ENCODE measurements at places on chromosomes 3 and 15.

DNA sequence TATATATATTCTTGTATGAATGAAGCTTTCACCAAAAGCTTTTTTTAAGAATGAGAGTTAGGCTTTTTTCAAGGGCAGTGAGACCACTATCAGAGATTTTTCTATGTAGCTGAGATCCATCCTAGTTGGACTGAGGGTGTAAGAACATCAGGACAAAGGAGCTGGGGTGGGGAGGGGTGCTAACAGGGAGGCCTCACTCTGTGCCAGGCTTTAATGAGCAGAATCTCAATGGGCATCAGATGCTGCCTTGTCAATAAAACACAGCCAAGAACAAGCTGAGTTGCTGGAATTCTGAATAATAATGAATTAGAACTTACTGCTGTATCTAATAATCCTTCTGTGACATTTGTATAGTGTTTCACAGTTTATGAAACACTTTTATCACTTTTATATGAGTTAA, 41.4 kb upstream of the USP3 start:
- DNase-seq: no peak

GRCh38 chr3:73609315-73609641, 15.5 kb downstream of the PDZRN3 start:
- no peak for DNase-seq

DNA sequence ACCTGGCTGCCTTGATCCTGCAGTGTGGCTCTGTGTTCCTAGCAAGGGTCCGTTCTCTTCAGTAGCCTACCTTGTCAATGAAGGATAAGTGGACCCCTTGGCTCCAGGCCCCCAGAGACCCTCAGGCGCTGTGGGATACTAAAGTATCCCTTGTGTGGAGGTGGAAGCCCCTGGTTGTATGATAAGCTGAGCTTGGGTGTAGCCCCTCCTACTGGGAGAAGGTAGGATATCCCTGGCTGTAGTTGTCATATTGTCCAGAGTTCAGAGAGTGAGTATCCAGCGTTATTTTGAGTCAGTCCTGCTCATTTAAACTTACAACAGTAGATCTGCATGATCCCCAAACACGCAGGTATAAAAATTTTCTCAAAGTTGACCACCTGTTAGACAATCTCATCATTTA, 496.8 kb downstream of the CNTN4 start:
- DNase-seq: no peak

GRCh38 chr3:176951586-176952292, 245.5 kb downstream of the TBL1XR1 start:
- DNase-seq: no peak

GRCh38 chr3:70816346-70816745, 503.9 kb upstream of the MDFIC2 start:
- no peak for DNase-seq

DNA sequence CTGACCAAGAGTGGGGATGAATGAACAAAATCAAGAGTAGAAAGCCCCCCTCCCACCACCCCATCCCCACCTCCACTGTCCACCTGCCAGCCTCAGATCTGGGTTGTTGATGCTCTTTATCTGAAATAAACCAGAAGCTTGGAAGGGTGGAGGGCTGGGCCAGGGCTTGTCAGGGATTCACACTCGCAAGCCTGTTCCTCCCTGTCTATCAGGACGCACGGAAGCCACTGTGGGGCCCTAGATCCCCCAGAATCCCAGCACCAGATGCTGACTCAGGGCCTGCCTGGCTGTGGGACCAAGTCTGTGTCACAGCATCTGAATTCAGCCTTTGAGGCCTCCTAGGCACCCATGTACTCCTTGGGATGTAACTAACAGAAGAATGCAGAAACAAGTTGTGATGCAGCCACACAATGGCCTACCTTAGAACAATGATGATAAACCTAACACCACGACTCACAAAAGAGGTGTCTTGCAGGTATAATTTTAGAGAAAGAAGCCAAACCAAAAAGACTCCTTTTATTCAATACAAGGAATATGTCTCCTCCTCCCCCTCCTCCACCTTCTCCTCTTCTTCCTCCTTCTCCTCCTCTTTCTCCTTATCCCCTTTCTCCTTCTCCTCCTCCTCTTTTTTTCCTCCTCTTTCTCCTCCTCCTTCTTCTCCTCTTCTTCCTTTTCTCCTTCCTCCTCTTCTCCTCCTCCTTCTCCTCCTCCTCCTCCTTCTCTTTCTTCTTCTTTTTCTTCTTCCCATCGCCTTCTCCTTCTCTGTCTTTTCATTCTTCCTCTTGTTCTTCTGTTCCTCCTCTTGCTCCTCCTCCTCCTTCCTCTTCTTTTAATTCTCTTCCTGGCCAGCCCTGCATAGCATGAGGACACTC, 234.7 kb downstream of the PLCL2 start:
- DNase-seq: no peak

- DNase-seq: no peak
These were observed 13.2 kb upstream of the ATP2B2 start for GRCh38 chr3:10518506-10519150.

- no peak for DNase-seq
These were observed 31.5 kb upstream of the ADAMTS17 start for GRCh38 chr15:100373120-100373896.

GRCh38 chr3:150315721-150316120, 92.4 kb upstream of the TSC22D2 start:
- no peak for DNase-seq

GRCh38 chr3:105285653-105286241, 81.0 kb upstream of the ALCAM start:
- no peak for DNase-seq

GRCh38 chr15:64146885-64147681, 4.4 kb upstream of the SNX22 start:
- DNase-seq: no peak

- no peak for DNase-seq
These were observed 7.4 kb upstream of the SEMA5B start for GRCh38 chr3:123034996-123035395.

DNA sequence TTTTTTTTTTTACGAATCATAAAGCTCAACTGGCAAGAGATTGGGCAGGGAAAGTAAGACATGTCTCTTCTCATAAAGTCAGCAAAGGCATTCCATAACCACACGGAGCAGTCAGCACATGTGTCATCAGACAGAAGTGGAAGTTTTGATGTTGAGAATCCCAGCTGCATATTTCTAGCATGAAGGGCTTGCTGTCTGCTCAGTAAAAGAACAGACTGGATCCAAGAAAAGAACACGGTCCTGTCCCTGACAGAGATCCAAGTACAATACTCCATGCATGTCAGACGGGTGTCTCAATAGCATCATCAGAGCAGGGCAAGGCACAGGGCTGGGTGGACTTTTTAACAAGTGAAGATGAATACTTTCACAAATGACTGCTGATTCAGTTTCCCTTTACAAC, 38.2 kb downstream of the ABI3BP start:
- DNase-seq: no peak

DNA sequence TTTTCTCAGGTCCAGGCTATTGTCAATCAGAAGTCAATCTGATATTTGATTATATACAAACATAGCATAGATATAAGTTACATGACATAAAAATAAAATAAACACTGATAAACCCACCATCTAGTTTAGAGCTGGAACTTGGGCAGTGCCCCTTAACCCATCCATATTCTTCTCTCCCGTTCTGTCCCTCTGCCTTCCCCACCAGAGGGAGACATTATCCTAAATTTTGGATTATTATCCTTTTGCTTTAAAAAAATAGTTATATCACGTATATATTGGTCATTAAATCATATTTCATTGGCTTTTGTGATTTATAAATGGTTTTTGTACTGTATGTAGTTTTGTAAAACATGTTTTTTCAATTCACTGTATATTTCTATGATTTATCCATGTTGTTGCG, 107.9 kb downstream of the GMPS start:
- DNase-seq: no peak

DNA sequence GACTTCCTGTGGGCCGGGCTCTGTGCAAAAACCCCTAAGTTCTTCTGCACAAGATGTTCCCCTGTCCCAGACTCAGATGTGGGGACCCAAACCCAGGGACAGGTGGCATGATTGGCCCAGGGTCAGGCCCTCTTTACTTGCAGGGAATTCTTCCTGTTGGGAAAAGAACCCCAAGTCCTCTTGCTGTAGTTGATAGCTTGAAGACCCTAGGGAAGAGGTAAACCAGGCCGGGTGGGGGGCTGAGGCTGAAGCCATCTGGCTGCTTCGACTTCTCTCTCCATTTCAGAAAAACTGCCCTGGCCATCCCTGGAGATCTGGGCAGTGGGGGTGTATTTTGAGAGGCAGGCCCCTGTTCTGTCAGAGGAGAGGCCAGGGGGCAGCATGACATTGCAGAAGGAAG, 23.5 kb downstream of the SSUH2 start:
- no peak for DNase-seq

GRCh38 chr3:136473716-136474326, 223.7 kb downstream of the PCCB start:
- DNase-seq: no peak

GRCh38 chr3:100057716-100058575, 56.4 kb downstream of the FILIP1L start:
- no peak for DNase-seq

GRCh38 chr3:98513091-98513511, 9.6 kb downstream of the CLDND1 start:
- no peak for DNase-seq

DNA sequence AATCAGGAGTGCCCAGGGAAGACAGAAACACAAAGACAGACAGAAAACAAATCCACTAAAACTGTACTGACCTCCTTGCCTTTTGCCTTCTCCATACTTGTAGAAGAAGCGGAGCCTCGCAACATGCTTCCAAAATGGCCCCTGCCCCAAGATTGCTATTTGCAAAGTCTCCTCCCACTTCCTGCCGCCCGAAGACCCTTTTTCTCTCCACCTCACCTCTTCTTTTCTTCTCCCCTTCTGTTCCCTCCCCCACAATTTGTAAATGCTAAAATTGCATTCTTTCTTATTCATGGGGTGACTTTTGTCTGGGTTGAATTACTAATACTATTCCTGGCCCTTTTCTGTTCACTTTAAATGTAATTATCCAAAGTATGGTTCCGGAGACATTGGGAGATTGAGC, at the start of gene DPPA4:
Gene DPPA4 (minus strand): TSS at position 154 of the 400 bp plus-strand sequence. CDS start 29 bp downstream, at position 125.
- no peak for DNase-seq

DNA sequence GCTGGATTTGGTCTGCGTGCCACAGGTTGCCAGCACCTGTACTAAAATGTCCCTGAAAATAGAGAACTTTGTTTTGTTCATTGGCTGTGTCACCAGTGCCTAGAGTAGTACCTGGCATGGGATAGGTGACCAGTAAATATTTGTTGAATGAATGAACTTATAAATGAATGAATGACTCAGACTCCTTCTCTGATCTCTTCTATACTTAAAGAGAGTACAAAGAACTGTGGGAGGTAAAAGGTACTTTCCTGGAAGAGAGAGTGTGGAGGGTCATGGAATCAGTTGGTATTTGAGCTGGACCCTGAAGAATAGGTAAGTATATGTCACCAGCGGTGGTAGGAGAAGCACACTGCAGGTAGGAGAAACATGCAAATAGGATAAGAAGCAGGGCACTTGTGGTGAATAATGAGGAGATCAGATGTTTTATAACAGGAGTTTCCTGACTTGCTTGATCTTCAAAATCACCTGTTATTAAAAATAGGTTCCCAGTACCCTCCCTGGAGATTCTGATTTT, 149.4 kb downstream of the LPP start:
- DNase-seq: no peak

DNA sequence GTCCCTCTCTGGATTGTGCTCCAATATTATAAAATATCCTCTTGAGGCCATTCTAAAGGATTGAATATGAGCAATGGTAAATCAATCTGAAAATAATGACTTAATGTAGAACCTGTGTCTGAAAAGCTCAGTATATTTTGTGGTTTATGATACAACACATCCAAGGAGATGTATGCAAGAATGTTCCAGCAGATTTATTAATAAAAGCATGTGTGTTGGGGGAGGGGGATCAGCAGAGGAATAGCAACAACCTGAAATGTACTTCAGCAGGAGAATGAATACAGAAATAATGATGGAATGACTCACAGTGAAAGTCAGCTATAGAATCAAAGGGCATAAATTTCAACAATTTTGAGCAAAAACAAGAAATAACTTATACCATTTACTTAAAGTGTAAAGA, 56.7 kb upstream of the NUDT16 start:
- DNase-seq: no peak

DNA sequence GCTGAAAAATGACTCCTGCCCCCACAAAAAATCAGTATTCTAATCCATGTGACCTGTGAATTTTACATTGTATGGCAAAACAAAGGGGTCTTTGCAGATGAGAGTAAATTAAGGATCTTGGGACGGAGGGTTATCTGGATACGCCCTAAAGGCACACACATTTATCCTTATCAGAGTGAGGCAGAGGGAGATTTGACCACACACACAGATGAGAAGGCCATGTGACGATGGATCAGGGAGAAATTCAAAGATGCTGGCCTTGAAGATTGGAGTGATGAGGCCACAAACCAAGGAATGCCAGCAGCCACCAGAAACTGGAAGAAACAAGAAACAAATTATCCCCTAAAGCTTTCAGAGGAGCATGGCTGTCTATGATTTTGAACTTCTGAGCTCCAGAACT, 288.5 kb downstream of the XXYLT1 start:
- no peak for DNase-seq

GRCh38 chr3:12336099-12336498, 47.2 kb downstream of the PPARG start:
- DNase-seq: no peak

GRCh38 chr15:66655997-66656396, 46.0 kb upstream of the SMAD6 start:
- no peak for DNase-seq

DNA sequence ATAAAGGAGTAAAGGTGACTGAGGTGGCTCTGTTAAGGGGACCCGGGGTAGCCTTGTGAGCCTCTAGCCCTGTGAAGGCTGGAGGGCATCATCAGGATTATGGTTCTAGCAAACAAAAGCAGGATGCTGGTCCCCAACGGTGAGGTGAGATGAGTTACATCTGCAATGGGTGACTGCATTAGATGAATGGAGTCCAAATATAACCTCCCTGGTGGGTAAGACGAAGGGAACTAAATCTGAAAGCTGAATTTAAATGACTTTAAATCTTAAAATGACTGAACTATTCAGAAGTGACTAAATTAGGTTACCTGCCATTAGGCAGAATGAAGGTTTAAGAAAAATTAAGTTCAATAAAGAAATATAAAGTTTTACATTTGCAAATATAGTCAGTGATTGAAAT, 4.6 kb upstream of the HLTF start:
- no peak for DNase-seq

- DNase-seq: no peak
These were observed 27.9 kb downstream of the PDIA5 start for GRCh38 chr3:123094516-123095313.

DNA sequence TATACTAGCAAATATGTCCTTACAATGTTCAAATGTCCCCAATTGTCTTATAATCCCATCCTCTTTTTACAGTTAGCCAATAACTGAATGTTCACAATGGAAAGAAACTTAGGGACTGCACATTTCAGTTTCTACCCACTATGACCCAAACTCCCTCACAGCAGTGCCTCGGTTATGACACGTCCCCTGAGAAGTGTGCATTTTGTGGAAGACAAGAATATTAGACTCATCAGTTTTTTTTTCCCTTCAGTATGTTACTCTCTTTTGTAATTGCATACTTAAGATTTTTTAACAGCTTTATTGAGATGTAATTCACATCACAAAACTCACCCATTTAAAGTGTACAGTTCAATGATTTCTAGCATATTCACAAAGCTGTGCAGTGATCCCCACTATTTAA, 64.8 kb downstream of the IGF2BP2 start:
- DNase-seq: no peak

- no peak for DNase-seq
These were observed 10.6 kb upstream of the UTS2B start for GRCh38 chr3:191340966-191341365.
